ENCODE measurements at places on chromosomes 4 and X.

GRCh38 chr4:53490965-53491622, 100.2 kb downstream of the LNX1 start:
- DNase-seq = no peak

DNA sequence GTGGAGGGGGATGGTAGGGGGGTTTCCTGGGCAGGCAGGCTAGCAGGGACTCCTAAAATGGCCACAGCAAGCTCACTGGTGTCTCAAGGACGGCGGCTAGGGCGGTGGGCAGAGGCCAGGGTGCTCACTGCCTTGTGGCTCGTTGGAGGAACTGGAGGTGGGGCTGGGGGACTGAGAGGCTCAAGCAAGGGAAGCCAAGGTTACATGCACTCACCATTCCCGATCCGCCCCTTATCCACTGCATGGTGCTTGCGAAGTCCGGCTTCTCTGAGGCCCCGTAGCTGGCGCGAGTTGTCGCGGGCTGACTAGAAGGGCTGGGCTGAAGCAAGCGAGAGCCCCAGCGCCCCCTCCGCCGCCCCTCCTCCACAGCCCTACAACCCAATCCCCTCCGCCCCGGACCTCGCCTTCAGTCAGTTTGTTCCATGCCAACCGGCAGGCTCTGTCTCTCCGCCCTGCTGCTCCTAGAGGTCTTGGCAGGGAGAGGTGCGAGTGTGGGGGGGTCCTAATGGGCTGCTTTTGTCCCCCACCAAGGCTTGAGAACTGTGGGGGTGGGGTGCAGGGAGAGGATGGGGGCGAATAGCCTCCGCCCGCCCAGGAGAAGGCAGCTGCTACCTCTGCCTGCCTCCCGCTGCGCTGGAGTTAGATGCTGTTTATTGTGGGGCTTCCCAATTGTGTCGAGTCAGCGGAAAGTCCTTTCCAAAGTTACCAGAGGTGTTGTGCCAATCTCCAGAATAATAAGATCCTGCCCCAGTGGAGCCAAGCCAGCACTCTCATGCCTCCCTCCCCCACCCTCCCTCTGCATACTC, at the start of gene ARHGEF9:
ARHGEF9 (minus strand) TSS at position 313 of the 806 bp plus-strand sequence; CDS start at position 244, 69 bp downstream.
- DNase-seq = no peak

GRCh38 chrX:46953597-46953996, 41.4 kb downstream of the JADE3 start:
- DNase-seq = no peak

DNA sequence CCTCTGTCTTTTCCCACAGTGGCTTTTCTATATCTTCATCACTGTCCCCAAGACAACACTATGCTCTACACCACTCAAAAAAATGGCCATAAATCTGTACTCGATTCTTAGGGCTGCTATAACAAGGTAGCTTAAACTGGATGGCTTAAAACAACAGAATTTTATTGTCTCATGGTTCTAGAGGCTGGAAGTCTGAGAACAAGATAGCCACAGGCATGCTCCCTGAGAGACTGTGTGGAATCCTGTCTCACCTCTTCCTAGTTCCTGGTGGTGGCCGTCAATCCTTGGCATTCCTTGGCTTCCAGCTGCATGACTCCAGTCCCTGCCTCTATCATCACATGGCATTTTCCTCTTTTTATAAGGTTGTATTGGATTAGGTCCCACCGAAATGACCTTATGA, 70.7 kb upstream of the DCLK2 start:
- no peak for DNase-seq
